NCI-H2171 (cell line): ENCODE measurements at places on chromosomes 3 and 15.

DNA sequence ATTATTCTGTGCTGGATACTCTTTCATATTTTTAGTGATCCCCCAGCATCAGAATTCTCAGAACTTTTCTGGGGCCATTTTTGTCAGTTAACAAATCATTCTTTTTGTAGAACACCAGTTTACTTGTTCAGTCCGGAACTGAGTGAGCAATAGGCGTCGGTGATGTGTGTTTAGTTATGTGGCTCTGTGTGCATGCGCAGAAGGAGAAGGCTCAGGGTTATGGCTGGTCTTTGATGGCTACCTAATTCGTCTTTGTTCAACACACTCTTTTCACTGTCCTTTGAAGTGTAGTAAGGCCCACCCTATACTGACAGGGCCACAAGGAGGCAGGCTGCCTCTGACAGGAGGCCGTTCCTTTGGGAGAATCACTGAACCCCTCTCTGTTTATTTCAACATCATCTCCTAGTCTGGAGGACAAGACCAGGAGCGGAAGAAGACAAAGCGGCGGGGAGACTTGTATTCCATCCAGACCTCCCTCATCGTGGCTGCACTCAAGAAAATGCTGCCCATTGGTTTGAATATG is 158.2 kb upstream of the CHRM5 start:
- no peak for DNase-seq

DNA sequence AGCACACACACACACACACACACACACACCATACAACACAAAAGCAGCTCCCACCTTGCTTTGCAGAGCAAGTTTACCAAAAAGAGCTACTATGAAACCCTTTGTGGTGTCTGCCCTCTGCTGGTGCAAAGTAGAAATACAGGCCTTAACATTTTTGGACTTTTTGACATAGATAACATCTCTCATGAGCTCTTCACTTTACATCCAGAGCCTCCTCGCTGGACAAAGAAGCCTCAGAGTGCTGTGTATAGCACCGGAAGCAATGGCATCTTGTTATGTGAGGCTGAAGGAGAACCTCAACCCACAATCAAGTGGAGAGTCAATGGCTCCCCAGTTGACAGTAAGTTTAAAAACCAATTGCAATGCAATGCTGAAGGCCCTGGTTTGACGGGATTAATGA is 157.9 kb downstream of the CHL1 start:
- DNase-seq: no peak

GRCh38 chr3:158105119-158105709 is 1.0 kb downstream of the SHOX2 start:
- no peak for DNase-seq

GRCh38 chr3:21962456-21962855 is 211.4 kb upstream of the ZNF385D start:
- no peak for DNase-seq

GRCh38 chr3:42515391-42515916 is 13.0 kb downstream of the VIPR1 start:
- no peak for DNase-seq

DNA sequence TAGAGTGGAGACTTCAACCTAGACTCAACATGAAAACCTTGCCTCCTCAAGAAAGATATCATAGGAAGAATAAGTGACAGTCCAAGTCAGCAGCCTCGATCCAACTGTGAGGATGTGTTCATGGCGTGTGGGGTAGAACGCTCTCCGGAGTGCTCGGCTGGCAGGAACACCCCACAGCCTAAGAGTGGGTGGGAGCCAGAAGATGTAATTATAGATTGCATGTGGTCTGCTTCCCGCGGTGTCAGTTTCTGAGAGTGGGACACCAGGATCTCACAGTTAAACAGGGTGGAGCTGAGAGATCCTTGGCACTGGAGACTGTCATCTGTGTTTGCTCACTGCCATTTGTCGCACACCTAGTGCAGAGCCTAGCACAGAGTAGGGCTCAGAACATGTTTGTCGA is 158.0 kb downstream of the CTNNB1 start:
- no peak for DNase-seq

- DNase-seq: no peak
Measured at GRCh38 chr15:90970274-90970673, 15.6 kb downstream of the RCCD1 start.

DNA sequence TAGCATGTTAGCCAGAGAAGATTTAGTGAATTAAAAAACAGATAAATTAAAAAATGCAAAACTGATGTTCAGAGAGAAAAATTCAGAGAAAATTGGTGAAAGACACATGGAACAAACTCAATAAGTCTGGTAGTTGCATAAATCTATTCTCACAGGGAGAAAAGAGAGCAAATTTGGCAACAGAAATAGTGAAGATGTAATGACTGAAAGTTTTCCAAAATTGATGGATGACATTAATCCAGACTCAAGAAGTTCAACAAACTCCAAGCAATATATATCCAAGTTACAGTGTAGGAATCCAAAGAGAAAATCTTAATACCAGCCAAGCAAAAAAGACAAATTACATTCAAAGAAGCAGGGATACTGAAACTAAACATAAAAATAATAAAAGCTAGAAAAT is 302.7 kb upstream of the ARPP21 start:
- no peak for DNase-seq
